ENCODE measurements at places on chromosomes 11 and 22.

DNA sequence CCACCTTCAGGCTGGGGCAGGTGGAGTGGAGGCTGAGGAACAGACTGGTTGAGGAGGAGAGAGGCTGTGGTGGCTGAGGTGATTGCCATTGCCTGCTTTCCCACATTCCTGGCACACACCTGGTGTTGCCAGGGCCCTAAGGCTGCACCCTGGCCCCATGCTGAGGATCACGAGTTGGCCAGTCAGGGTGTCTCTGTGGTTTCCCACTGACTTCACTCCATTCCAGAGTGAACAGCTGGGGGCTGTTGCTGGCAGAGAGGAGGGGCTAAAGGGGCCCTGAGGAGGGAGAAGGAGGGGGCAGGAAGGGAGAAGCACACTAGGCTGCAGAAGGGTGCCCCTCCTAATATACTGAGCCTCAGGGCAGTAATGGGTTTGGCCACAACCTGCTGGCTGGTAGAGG lies 1.8 kb downstream of the TMEM86A start:
- DNase-seq, result peak; percentile 22

- DNase-seq, result no peak
Observed at GRCh38 chr22:20807315-20807752, 33.4 kb downstream of the SERPIND1 start.

DNA sequence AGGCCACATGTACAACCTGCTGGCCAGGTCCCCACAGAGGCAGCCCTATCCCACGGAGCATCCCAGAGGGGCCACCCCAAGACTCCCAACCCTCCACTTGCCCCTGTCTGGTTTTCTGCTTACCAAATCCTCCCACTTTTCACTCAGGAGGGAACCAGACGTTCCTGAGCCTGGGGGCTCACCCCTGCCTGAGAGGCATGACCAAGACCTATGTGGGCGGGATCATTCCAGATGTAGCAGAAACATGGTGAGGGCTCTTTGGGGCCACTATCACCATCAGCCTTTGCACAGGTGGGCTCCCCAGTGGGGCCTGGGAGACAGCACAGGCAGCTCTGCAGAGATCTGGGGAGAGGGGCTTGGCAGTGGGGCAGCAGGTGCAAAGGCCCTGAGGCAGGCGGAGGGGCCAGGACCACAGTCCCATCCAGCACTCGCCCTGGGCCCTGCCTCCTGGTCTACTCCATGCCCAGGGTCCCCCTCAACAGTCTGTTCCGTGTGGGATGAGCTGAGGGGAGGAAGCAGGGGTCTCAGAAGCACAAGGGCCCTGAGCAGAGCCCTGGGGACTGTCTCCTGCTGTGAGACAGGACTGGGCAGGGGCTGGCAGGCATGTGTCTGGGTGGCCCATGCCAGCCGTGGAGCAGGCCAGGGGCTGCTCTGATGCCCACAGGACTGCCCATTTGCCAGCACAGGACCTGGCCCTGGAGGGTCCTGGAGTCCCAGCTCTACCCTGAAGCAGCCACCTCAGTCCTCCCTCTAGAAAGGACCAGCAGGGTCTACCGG lies 9.4 kb downstream of the PIM3 start:
- no peak for DNase-seq

DNA sequence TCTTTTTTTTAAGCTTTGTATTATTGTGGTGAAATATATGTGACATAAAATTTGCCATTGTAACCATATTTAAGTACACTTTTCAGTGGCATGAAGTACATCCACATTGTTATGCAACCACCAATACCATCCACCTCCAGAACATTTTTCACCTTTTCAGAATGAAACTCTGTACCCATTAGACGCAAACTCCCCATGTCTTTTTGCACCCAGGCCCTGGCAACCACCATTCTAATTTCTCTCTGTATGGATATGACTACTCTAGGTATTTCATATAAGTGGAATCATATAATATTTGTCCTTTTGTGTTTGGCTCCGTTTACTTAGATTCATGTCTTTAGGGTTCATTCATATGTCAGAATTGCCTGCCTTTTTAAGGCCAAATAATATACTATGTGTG lies 182.8 kb upstream of the TBCEL start:
- DNase-seq, result no peak

- no peak for DNase-seq
Observed at GRCh38 chr11:27475622-27476021, 3.0 kb upstream of the LGR4 start.

DNA sequence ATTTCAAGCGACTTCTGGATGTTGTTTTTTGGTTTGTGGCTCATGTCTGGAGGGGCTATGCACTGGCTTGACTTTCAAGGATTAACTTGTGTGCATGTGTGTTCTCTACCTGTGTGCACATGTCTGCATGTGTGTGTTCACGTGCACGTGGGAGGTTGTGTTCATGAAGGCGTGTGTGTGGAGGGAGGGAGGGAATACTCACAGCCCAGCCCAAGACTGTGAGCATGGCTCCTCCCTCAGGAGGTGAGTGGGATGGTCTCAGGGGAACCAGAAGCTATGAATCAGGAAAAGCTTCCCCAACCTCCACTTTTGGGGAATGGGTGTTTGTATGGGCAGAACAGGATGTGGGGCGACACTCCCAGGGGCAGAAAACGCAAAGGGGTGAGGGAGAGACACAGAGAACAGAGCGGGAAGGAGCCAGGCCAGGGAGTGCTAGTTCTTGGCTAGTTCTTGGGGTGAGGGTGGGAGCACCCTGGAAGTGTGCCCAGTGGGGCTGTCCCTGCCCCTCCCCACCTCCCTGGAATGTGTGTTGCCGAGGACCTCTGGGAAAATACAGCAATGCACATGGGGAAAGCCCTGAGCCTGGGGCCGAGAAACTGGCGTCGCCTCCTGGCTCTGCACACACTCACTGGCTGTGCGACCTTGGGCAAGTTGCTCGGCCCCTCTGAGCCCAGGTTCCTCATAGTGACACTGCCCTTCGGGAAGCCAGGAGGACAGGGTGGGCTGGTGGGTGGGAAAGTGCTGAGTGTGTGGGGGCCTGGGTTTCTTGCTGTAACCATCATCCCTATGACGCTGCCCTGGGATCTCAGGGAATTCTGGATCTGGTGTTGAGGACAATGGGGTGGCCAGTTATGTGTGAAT lies 16.9 kb upstream of the ALX4 start:
- DNase-seq, result no peak

- no peak for DNase-seq
Observed at GRCh38 chr11:12749442-12749841, 75.2 kb downstream of the TEAD1 start.

DNA sequence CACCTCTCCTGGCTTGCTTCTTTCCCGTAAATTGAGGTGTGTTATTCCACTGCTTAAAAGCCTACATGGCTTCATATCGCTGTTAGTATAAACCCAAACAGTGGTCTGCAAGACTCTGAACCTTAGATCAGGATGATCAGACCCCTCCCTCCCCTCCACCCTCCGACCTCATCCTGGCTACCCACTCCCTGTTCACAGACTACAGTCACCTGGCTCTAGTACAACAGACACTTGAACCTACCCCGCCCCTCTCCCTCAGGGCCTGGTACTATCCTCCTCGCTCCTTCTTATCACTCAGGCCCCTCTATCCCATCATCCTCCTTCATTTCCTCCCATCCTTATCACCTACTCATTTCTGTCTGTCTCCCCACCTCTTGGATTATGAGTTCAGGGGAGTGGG lies 20.1 kb downstream of the PTPRJ start:
- DNase-seq, result no peak

DNA sequence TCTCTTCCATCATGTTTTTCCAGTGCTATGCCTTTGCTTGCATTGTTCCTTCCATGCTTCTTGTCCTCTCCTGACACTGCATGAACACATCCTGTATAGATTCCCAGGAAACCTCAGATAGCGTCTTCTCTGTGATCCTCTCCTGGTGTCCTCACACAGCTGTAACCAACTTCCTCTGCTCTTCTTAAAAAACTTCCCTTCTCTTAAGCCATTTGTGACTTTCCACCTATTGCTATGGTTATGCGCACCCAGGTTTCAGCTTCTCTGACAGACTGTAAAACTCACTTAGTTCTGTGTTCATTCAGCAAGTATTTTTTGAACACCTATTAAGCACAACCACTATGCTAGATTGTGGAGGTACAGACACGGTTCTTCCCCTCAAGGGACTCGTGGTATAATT lies 5.1 kb upstream of the APLP2 start:
- no peak for DNase-seq

DNA sequence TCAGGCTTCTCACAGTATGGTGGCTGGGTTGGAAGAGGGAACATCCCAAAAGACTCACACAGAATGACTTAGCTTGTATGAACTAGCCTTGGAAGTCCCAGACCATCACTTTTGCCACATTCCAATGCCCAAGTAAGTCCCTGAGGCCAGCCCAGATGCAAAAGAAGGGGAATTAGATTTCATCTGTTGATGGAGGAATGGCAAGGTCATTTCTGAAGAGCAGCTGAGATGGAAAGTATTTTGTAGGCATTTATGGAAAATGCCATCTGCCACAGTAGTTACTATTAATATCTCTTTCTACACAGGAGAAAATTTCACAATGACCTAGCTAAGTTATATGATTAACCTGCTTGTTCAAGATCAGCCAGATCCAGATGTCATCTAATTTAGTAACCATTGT lies 58.8 kb downstream of the ENDOD1 start:
- no peak for DNase-seq

GRCh38 chr11:11866203-11866602 lies 24.4 kb downstream of the USP47 start:
- DNase-seq, result no peak

- DNase-seq, result no peak
Observed at GRCh38 chr11:33387996-33388395, 130.8 kb downstream of the HIPK3 start.

GRCh38 chr11:92558323-92558722 lies 333.7 kb downstream of the FAT3 start:
- DNase-seq, result no peak

GRCh38 chr22:39214383-39215069 lies 30.3 kb downstream of the PDGFB start:
- DNase-seq, result no peak

GRCh38 chr22:40426594-40427333 lies 56.4 kb downstream of the SGSM3 start:
- no peak for DNase-seq

DNA sequence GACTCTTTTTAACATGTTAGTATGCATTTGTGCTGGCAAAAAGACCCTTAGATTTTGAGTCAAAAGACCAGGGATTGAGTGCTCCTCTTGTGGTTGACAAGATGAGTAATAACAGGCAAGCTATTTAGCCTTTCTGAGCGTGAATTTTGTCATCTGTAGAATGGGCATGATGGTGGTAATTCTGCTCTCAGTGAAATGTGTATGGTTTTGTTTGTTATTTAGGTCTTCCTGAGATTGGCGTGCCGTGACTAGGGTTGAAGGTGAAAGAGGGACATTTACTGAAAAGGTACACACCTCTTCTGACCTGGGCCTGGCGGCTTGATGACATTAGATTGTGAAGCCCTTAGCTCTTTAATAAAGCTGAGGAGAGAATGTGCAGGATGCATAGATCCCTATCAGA lies 8.4 kb upstream of the CEP295 start:
- DNase-seq, result no peak
